ENCODE measurements at places on chromosomes 2 and 18.

GRCh38 chr2:63651356-63651755, 62.6 kb downstream of the MDH1 start:
- DNase-seq: no peak

- DNase-seq: no peak
These were observed 15.5 kb downstream of the PXDN start for GRCh38 chr2:1728821-1729220.

- no peak for DNase-seq
These were observed 90.0 kb downstream of the TGFA start for GRCh38 chr2:70463581-70463980.

DNA sequence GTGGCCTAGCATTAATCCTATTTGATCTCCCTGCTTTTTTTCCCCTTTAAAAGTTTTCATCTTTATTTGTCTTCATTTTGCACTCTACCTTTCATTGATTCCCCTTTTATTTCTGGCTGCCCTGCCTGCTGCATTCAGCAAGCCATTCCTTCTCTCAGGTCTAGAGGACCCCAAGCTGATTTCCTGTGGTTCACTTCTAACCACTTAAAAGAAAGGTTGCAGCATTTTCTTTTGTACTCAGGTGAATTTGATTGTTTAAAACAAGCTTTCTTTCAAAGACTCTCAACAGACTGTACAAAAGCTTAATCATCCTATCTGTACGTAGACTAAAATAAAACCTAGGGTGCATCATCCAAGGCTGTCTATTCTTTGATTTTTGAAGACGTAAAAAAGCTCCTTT, 160.3 kb downstream of the CSRNP3 start:
- DNase-seq: no peak

DNA sequence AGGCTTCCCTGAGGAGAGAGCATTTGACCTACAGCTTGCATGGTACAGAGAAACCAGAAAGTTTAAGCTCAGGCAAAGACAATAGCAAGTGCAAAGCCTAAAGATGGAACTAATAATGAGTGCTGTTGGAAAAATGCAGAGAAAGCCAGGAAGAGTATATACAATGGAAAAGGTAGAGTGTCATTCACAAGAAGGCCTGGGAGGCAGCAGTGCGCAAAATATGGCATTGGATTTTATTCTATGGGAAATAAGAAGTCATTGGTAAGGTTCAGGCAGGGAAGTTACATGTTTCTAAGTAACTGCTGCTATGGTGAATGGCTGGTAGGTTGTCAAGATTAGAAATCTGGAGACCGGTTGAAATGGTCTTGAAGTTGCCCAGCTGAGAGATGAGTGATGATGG, 2167.3 kb upstream of the CELF4 start:
- DNase-seq: no peak

DNA sequence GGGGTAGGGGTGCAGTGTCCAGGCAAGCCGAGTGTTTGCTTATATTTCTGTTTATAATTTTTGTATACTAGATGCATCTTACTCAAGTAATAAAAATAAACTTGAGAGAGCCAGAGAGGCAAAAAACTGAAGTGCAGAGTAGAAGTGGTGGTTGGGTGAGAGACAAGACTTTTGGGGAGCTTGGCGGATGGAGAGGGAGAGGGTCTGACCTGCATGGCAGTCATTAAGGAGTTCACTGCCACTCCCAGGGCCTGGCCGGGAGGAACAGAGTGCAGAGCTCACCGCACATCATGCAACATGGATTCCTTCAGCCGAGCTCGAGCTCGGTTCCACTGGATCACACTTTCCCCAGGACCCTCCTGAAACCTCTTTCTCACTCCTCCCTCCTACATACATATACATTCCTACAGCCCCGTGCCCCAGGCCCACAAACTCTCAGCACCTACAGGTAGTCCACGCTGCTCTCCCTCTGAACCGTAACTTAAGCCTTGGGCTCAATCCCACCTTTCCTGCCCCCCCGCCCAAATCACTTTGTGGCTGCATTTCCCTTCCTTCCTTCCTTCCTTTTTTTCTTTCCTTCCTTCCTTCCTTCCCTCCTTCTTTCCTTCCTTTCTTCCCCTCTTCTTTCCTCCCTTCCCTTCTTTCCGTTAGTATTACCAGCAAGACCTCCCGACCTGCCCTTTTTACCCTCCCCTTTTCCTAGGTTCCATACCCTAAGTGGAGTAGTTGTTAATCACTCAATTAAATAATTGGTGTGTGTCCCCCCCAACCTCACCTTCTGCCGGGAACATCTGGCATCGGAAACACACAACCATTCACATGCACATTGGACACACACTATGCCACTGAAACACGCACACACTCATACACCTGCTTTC, 37.1 kb upstream of the ATP6V1B1 start:
- no peak for DNase-seq

DNA sequence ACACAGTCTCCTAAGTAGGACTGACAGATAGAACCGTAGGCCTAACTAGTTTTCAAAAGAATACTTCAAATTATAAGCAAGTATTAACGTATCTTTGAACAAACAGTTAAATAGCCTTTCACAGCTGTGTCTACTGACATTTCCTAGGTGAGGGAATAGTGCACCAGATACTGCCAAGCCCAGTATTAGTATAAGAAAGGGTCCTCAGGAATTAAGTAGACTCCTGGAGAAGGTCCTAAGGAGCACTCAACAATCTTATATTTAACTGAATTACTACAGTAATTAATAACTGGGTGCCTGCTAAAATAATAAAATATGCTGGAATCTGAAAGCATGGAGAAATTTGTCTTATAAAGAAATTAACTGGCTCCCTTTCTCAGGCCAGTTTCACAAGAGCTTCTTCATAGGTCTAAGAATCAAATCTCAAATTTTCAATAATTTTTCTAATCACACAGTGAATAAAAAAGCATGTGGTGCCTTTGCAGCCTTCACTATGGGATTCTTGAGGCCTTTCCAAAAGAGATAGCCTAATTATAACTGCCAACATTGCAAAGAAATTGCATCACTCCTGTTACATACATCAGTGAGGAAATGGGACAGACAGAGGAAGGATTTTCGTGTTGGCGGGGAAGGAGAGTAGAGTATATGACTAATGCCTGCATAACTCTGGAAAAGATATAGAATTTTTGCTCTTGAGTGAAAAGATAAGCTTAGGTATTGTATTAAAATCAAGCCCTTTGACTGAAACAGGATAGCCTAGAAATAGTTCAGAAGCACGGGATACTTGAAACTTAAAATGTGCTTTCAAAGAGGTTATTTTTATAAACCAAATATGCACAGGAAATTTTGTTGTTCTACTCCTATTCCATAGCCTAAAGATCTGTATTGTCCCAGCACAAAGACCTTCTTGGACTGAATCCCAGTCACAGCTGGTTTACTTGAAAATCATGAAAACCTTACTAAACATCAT, 228.6 kb upstream of the STK17B start:
- no peak for DNase-seq

GRCh38 chr18:12485479-12486105, 77.9 kb downstream of the PRELID3A start:
- DNase-seq: no peak

GRCh38 chr2:208488686-208489564, 82.3 kb downstream of the PTH2R start:
- no peak for DNase-seq

DNA sequence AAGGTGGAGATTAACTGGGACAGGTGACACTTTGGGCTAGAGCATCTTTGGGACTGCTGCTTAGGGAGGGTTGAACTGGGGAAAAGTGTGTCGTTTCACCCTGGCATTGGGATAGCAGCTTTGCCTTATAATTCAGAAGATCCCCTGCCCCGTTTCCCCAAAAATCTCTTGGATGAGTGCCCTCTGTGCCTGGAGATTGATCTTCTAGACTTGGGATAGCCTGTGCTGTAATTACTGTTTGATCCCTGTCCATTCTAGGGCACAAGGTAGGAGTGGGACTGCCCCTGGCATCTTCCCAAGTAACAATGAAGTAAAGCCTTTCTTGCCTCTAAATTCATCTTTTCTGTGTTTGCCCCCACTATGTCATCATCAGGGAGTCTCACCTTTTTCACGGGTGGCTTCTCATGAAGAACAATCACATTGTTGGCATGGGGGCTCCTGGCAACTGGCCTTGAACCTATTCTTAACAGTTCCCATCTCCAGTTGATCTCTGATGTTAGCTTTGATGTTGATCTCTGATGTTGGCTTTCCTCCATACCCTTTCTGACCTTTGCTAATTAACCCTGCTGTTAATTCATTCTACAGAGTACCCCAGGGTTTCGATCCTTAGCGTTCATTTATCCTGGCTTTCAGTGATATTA, 21.6 kb downstream of the MTHFD2 start:
- DNase-seq: no peak

DNA sequence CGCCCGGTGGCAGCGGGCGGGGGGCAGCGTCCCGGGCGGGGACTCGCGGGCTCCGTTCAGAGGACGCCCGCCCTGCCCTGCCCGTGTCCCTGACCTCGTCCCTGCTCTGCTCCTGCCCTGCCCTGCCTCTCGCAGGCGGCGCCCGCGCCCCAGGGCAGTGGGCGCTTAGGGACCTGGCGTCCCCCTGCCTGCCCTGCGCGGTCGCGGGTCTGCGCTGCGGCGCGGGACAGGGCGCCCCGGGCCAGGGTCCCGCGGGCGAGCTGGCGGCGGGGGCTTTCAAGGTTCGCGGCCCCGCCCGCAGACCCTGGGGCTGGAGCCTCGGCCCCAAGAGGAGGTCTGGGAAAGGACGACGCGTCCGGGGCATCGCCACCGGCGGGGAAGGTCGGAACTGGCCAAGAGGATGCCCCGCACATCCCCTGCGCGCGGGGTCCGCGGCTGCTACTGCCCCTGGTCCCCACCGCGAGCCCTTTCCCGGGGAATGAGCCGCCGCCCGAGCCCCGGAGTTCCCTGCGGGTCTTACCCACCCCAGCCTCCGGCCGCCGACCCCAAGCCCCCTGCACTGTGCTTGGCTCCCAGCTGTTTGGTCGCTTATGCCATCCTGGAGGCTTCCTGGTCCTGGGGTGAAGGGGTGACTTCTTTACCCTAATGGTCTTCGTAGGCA, 679 bp downstream of the RNF144A start:
- DNase-seq: no peak

GRCh38 chr2:191617575-191617974, 60.4 kb upstream of the NABP1 start:
- no peak for DNase-seq

DNA sequence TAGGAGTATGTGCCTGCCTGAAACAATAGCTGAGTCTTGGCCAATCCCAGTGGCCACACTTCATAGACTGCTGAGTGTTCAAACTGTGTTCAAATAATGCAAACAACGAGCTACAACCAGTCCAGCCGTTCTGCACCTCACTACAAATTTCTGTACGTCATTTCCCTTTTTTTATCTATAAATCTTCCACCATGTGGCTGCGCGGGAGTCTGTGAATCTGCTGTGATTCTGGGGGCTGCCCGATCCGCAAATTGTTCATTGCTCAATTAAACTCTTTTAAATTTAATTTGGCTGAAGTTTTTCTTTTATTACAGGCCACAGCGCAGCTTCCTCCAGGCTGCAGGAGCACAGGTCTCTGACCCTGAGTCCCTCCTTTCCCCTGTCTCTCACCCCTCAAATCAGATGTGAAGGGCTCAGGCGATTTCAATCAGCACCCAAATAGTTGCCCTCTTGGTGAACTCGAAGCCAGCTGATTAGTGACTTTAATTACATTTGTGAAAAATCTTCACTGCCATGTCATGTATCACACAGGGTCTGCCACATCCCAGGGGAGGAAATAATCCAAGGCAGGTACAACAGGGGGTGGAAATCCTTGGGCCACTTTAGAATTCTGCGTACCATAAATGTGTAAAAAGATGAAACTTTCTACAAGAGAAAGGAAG, 145.6 kb downstream of the NDUFA10 start:
- DNase-seq: no peak

DNA sequence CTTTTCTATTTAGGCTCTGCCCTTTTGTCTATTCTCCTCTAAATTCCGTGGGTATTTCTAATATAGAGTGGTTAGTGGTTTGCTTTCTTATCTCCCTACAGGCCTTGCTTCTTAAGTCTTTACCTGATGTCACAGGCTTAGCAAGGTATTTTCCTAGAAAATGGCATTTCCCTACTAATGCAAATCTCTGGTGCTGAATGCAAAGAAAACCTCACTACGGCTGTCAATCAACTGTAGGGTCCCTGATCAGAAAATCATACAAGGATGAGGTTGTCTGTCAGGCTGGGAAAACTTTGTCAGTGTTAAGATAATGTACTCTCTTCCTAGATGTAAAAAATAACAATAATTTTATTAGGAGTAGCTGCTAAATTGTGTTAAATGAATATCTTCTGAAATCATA, 27.1 kb upstream of the DSC1 start:
- no peak for DNase-seq

GRCh38 chr2:218152777-218153176, 14.0 kb downstream of the CXCR1 start:
- DNase-seq: no peak

GRCh38 chr18:6683112-6683876, 46.2 kb upstream of the ARHGAP28 start:
- DNase-seq: no peak

DNA sequence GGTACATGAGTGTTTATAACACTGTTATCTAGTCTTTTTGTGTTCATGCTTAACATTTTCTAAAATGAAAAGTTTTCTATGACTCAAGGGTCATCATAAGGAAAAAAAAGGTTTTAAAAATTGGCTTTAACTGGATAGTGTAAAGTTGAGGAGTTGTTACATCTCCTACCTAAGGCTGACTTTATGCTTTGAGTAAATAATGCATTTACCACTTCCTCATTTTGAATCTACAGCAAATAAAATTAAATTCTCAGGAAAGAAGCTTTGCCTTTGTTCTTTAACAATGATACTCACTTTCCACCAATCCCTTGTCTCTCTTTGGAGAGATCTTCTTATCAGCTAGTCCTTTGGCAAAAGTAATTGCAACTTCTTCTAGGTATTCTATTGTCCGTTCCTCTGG, 29.7 kb downstream of the HADHA start:
- DNase-seq: no peak

DNA sequence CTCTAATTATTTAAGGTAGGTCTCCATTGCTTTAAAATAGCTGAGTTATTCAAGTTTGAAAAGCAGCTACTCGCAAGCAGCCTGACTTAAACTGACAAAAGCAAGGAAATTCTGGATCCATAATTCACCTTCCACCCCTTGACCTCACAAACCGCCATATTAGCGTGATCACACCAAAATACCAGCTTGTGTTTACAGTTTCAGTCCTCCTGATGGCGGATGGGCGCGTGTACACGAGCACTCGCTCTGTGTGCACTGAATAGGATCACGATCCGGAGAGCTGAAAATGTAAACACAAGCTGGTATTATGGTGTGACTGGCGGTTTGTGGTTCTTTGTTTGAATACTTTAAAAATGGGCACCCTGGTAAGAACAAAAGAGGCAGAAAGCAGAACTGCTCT, 42.4 kb upstream of the PSMD14 start:
- no peak for DNase-seq

GRCh38 chr2:239827523-239827890, 197.6 kb downstream of the NDUFA10 start:
- DNase-seq: no peak

- DNase-seq: no peak
These were observed 33.4 kb upstream of the SEMA4C start for GRCh38 chr2:96903318-96903717.

- no peak for DNase-seq
These were observed 177.3 kb downstream of the TMEM247 start for GRCh38 chr2:46656640-46657039.

Data from stimulated activated CD4-positive, alpha-beta T cell treated with anti-CD3 and anti-CD28 coated beads, Interleukin-12 subunit alpha, Interleukin-12 subunit beta, amount 100 ng/mL, for 48 hours (primary cell).